ENCODE measurements at places on chromosomes 12 and 14.

DNA sequence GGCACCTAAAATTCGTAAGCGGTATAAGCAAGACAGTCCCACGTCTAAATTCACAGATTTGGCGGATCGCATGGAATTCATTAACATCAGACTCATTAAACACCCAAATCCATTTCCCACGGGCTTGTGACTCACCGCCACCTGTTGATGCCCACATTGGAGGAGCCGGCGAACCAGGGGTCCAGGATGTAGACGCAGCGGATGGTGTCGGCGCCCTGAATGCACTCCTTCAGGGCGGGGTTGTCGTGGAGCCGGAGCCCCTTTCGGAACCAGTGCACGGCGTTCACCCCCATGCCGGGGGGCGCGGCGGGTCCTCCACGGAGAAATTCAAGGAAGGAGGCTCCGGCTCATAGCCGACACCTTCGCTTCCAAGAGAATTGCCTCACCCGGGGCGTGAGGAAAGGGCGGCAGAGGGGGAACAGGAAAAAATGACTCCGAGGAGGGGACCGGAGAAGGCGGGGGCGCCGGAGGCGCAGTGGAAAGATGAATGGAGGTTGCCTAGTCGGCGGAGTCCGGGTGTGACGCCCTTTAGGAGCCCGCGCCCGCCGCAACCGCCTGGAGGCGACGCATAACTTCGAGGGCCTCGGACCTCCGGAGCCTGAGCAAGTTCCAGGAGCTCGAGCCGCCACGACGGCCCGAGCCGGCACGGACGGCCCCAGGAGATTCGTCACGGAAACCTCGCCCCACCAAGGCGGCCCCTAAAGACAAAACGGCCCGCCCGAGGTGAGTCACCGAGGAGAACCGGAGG, 506 bp downstream of the CRY1 start:
- DNase-seq, result peak; percentile 39

DNA sequence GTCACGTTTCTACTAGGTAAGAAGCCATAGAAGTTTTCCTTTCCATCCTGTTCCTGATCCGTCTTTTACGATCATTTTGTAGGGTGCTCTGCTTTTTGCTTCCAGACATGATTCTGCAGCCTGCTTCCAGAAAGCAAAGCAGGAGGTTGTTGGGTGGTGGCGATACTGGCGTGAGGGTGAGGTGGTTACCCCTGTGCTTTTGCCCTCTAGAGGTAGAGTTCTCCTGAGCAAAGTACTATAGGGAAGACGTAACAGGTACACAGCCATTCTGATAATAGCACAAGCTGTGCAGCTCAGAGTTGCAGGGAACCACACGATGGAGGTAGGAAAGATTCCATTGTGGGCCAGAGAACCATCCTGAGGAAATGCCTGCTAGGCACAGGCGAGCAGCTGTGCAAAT, 186.0 kb downstream of the PAH start:
- DNase-seq, result no peak

DNA sequence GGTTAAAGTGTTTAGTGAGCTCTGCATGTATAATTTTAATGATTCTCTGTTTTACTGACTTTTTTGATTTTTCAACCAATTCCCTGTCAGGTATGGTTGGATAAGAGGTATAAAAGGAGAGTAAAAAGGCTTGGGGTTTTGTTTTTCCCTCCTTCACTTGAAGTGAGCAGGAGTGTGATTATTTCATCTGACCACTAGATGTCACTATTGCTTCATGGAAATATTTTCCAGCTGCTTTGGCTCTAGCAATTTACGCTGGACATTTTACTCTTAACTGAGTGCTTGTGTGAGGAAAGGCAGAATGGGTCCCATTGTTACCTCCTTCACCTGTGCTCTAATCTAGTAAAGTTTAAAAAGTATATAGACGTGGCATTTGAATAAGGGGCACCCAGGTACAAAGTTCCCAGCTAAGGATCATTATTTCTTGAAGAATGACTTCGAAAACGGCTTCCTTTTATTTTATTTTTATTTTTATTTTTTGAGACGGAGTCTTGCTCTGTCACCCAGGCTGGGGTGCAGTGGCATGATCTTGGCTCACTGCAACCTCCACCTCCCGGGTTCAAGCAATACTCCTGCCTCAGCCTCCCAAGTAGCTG, 66.5 kb downstream of the TBC1D30 start:
- peak; percentile 53 for DNase-seq

- no peak for DNase-seq
Measured at GRCh38 chr12:111099186-111099585, 178.8 kb upstream of the MYL2 start.

- DNase-seq, result no peak
Measured at GRCh38 chr12:52992699-52993557, 13.3 kb upstream of the EIF4B start.

- no peak for DNase-seq
Measured at GRCh38 chr12:25764409-25764808, 194.1 kb upstream of the RASSF8 start.

- peak; percentile 100 for DNase-seq
Measured at GRCh38 chr14:20332788-20333493, at the start of gene CCNB1IP1. CCNB1IP1 (minus strand) TSS chr14:20333279; CDS start chr14:20316523, 16,756 bp downstream.

- DNase-seq, result no peak
Measured at GRCh38 chr12:48827513-48828096, 9.3 kb downstream of the CACNB3 start.

Measured in NCI-H2171 (cell line).